ENCODE measurements at places on chromosomes 4 and X. TPM values are rescaled to one million over a fixed set of nuclear protein-coding genes. Genes with fewer than 3 reads are reported as not detected.

DNA sequence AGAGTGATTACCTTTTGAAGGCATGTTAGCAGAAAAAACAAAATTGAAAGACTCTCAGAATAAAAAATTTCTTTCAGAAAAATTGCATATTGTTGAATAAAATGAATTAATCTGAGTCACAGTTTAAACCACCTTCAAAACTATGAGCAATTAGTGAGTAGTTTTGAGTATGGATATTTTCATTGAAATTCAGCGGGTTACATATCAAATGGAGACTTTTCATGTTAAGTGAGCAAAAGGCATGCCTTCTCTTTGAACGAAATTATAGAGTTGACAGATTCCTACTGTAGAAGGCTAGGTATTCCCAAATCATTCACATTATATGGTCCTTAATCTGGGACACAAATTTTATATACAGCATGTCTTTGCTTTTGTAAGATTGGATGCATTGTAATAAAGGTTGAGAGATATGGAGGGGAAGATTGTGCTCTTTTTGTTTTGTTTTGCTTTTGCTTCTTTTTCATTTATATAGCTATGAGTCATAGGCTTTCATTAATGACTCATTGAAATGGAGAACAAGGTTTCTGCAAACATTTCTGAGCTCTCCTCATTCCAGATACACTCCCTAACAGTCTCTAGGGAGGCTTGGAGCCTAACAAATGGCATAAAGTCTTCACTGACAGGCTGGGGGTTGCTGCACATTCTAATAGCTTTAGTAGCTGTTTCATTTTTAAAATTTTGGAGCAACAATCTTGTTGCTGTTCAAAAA, 21.6 kb downstream of the PCDH18 start:
- H3K4me1 ChIP-seq: no peaks in the 10 kb centered on the region
- no peak overlapping the region for H3K4me3 ChIP-seq
- no peaks in the 10 kb centered on the region for H3K36me3 ChIP-seq
- no peaks in the 10 kb centered on the region for H3K27me3 ChIP-seq

DNA sequence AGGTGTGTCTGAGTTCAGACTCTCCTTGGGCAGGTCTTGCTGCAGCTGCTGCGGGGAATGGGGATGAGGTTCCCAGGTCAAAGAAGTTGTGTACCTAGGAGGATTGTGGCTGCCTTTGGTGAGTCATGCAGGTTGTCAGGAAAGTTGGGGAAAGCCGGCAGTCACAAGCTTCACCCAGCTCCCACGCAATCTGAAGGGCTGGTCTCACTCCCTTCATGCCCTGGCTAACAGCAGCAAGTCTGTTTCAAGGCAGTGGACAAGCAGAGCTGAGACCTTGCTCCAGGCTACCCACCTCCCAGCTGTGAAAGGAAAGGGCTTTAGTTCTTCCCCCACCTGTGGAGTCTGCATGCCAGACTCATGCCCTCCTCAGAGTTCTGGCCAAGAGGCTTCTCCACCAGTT, 287.2 kb downstream of the DTHD1 start:
- H3K4me3 ChIP-seq: no peak overlapping the region
- H3K27ac ChIP-seq: no peak overlapping the region
- no peaks in the 10 kb centered on the region for H3K27me3 ChIP-seq

DNA sequence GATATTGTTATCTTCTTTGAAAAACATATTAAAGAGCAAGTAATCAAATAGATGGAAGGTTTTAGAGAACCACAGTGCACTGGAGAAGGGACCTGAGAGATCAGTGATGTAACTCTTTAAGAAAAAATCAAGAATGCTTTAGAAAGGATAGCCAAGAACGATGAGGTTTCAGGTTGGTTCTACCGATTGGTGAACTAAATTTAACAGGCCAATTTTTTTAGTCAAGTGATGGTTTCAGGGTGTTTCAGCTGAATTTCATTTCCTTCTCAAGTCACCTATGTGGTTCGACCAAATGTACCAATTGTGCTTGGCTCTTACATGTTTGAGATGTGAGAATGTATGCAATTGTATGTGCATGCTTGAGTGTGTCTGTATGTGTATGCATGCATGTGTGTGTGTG, 26.5 kb downstream of the HS3ST1 start:
- H3K27me3 ChIP-seq: no peaks in the 10 kb centered on the region
- no peak for DNase-seq
- no peak overlapping the region for H3K27ac ChIP-seq
- peaks cover under 1% of the 10 kb centered on the region for H3K4me1 ChIP-seq
- no peak overlapping the region for H3K4me3 ChIP-seq

GRCh38 chrX:24298191-24298590, 15.7 kb downstream of the SUPT20HL2 start:
- no peak for DNase-seq
- H3K4me3 ChIP-seq: no peak overlapping the region
- H3K4me1 ChIP-seq: no peaks in the 10 kb centered on the region
- no peaks in the 10 kb centered on the region for H3K27me3 ChIP-seq
- no peak overlapping the region for H3K27ac ChIP-seq

- H3K36me3 ChIP-seq: peaks cover 52% of the 10 kb centered on the region
- no peak overlapping the region for H3K27ac ChIP-seq
- H3K27me3 ChIP-seq: no peaks in the 10 kb centered on the region
- peaks cover 27% of the 10 kb centered on the region for H3K4me1 ChIP-seq
Measured at GRCh38 chr4:7007142-7007907, 35.8 kb upstream of the TADA2B start.

- no peak overlapping the region for H3K27ac ChIP-seq
- no peak for DNase-seq
- H3K27me3 ChIP-seq: no peaks in the 10 kb centered on the region
- H3K4me3 ChIP-seq: no peak overlapping the region
- H3K4me1 ChIP-seq: no peaks in the 10 kb centered on the region
Measured at GRCh38 chrX:24081661-24082154, 27.0 kb downstream of the EIF2S3 start.

ENPEP gene
- 5.2 TPM for total RNA-seq
